ENCODE measurements at places on chromosomes 2 and 18.

- DNase-seq = no peak
Observed at GRCh38 chr2:70936165-70936978, 672 bp downstream of the ATP6V1B1 start.

- DNase-seq = no peak
Observed at GRCh38 chr2:201579536-201579935, 63.8 kb downstream of the TMEM237 start.

DNA sequence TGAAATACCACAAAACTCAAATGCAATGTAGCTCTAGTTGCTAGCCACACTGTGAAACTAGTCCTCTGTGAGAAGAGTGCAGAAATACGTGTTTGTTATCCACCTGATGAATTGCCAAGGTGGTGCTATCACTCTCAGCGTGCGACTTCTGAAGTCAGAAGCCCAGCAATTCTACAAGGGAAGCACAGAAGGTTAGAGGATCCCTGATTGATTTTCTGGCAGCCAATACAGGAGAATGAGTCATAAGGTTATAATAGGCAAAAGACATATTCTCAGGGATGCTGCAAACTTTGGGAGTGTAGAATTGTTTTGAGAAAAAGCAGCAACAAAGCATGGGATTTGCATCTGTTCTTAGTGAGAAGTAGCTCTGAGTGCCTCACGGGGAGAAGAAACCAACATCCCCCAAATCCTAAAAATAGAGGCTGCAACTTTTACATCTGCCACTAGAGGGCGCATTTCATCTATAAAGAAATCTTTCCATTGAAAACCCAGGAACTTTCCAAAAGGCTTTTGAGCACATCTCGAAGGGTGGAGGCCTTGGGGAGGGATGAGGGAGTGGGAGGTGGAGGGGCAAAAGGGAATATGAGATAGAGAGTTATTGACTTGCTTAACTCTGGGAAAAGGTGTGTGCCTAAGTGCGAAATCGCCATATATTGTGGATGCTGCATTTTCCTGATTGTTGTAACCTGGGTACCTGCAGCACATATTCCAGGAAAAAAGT lies 78.0 kb downstream of the TMEM182 start:
- DNase-seq = peak; percentile 59

DNA sequence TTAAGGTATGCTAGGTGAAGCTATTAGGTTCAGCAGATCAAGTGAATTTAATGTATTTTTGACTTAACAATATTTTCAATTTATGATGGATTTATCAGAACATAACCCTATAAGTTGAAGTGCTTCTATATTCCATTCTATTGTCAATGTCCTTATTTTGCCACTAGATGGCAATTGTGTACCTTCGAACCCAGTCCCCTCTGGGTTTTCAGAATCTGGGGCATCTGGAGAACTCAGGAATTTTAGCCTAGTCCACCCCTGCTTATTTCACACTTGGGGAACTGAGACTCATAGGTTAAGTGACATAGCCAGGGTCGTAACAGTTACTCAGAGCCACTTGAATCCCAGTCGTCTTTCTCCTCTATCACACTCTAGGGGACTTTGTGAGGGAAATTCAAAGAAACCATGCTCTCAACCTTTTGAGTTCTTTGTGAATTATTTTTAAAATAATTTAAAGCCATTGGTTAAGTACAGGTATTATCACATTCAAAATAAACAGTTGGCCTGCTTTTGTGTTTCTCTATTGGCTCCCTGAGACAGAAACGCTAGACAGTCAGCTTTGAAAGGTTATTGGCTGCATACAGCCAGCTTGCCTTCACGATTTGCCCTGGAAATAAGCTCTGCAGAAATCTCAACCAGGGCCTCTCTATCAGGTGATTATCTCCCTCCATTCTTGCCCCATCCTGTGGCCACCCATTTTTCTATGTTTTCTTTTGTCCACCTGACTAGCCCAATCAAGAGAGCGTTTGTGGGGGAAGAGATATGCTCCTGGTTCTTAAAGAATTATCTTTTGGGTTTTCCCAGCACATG lies 145.0 kb downstream of the TTC27 start:
- peak; percentile 78 for DNase-seq

GRCh38 chr2:37342591-37343220 lies 1.7 kb upstream of the QPCT start:
- no peak for DNase-seq

DNA sequence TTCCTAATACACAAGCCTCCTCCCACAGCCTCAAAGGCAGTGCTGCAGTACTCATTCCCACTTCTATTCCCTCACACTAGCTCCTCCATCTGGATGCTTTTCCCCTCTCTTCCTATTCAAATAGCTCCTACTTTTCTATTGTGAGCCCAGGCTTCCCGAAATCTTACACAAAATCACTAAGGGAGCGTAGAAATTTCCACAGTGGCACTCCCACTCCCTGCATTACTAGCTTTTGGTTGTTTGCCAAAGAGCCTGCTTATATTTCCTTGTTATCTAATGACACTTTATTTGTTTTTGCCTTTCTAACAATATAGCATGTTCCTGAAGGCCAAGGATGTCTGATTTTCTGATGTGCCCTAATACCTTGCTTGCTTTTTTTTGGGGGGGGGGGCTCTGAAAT lies 10.9 kb downstream of the EPAS1 start:
- DNase-seq = no peak

- no peak for DNase-seq
Observed at GRCh38 chr2:239787538-239788050, 237.5 kb downstream of the NDUFA10 start.

GRCh38 chr2:178910005-178910404 lies 102.8 kb upstream of the TTN start:
- no peak for DNase-seq

GRCh38 chr18:23631746-23632145 lies 31.0 kb downstream of the ANKRD29 start:
- no peak for DNase-seq

GRCh38 chr18:59715445-59715844 lies 18.2 kb upstream of the CCBE1 start:
- no peak for DNase-seq

DNA sequence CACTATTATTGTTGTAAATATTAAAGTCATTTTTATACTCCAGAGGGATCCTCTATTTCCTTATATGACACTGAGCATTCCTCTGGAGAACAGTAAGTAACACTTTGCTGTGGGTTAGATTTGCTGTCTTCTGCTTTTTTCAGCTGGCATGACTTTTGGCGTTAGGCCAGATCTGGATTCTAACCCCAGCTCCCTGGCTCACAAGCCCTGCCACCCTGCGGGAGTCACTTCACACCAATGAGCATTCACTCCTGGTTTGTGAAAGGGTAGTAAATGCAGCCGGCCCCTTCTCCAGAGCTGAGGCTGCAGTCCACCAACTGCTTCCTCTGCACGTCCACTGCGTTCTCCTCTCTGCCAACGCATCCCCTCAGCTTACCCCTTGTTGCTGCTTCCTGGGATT lies 373.8 kb upstream of the RAB6C start:
- no peak for DNase-seq

- DNase-seq = no peak
Observed at GRCh38 chr2:157444641-157445040, 752 bp upstream of the CYTIP start.

GRCh38 chr2:127658641-127659407 lies 12.9 kb downstream of the GPR17 start:
- no peak for DNase-seq

- DNase-seq = no peak
Observed at GRCh38 chr2:3730646-3731045, 27.3 kb downstream of the DCDC2C start.

- no peak for DNase-seq
Observed at GRCh38 chr2:237964194-237964577, 2.6 kb upstream of the UBE2F start.

DNA sequence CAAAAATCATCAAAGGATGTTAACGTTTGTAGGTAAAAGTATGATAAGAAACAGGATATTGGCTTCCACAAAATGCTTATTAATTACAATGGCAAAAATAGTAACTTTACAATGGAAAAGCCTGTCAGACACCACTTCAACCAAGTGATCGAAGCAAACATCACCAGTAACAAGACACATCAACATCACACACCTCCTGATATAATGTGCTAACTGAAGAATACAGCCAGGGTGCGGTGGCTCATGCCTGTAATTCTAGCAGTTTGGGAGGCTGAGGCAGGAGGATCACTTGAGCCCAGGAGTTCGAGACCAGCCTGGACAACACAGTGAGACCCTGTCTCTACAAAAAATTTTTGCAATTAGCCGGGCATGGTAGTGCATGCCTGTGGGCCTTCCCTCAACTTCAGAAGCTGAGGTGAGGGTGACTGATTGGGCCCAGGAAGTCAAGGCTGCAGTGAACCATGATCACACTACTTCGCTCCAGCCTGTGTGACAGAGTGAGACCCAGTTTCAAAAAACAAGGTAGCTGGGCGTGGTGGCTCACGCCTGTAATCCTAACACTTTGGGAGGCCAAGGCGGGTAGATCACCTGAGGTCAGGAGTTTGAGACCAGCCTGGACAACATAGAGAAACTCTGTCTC lies 15.0 kb downstream of the MGAT4A start:
- no peak for DNase-seq

DNA sequence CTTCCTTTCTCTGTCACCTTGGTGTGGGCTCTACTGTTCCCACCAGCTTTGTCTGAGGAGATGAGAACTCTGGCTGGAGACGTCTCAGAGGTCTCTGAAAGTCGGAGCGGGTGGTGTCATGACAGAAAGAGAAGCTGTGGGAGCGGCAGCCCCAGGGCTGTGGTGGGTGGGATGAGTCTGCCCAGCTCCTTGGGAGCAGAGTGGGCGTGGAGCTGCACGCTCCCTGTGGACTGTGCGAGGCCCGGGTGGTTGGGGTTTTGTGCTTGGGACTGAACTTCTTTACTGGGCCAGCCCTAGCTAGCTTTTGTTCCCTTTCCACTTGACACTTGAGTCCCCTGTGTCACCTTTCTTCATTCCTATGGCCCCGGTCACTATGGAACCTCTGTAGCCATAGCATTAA lies 10.4 kb downstream of the TOGARAM2 start:
- no peak for DNase-seq

DNA sequence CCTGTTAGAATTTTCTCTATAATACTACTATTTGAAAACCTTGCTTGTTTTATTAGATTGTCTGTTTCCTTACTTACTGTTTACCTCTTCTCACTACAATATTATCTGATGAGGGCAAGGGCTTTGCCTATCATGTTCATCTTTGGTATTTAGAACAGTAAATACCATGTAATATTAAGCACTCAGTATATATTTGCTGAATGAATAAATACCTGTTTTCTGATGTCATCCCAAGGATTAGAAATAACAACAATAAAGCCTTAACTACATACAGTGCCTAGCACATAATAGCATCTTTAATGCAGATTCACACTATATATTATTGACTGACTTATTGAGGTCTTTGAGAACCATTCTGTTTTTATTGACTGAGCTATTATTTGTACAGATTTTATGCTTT lies 142.1 kb downstream of the TMEM247 start:
- DNase-seq = no peak

GRCh38 chr18:49055754-49056172 lies 105.0 kb upstream of the SMAD7 start:
- DNase-seq = peak; percentile 70

DNA sequence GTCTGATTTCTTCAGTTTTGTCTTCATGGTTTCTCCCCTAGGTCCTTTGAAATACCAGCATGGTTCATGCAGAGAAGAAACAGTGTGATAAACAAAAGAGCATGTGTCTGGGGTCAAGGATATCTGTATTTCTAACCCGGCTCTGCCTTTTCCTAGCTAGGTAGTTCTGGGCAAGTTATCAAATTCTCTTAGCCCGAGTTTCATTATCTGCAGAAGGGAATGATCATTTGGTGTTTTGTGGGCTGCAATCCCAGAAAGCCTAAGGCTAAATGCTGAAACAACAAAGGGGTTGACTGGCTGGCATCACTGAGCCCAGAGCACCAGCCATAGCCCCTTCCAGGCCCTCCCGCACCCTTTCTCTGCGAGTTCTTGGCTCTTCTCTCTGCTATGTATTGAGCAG lies 51.7 kb upstream of the DAPL1 start:
- no peak for DNase-seq

- DNase-seq = no peak
Observed at GRCh38 chr2:56107502-56108220, 76.1 kb upstream of the CCDC85A start.

DNA sequence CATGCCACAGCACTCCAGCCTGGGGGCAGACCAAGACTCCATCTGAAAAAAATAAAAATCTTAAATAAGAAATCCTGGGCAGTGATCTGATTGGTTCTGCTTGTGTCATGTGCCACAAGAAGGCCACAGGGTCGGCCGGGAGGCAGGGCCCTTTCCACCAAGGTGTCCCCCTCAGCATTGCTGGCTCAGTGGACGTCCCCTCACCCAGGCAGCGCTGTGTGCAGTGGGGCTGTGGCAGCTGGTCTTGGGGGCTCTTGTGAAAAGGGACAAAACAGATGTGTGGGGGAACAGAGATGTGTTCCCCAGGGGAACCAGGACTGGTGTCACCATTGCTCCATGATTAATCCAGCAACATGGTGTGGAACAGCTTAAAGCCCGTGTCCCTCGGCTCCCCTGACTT lies 60.5 kb downstream of the HS6ST1 start:
- DNase-seq = no peak

- no peak for DNase-seq
Observed at GRCh38 chr2:145076085-145076484, 556.2 kb upstream of the ZEB2 start.

DNA sequence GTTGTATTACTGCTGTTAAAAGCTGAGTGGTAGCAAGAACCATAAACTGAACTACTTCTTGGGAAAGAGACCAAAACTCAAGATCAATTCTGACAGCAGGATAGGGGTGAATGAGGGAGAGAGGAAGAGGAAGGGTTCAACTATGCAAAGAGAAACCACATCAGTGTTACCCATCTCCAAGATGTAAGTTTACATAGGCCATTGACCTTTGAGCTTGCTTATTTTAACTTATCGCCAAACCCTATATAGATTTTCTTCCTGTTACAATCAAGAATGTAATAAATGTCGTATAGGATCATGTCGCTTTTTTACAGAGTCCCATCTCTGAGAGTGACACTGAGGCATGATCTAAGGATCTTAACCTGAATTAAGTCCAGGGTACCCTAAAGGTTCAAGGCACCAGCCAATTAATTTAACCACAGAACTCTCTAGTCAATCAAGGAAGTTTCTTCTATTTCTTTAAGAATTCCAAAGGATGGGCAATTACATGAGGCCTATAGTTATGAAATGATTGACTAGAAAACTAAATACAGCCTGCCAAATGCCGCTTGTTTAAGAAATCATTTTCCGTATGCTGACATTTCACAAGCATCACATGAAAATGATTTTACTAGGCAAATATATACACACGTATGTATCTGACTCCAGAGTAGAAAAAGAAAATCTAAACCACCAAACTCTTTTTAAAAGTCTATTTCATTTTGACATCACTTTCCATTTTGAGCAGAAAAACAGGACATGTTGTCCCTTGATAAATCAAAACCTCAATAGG lies 11.8 kb downstream of the RND3 start:
- no peak for DNase-seq

GRCh38 chr18:7954238-7954637 lies 387.1 kb downstream of the PTPRM start:
- DNase-seq = no peak
